ENCODE measurements at places on chromosomes 11 and 22.

DNA sequence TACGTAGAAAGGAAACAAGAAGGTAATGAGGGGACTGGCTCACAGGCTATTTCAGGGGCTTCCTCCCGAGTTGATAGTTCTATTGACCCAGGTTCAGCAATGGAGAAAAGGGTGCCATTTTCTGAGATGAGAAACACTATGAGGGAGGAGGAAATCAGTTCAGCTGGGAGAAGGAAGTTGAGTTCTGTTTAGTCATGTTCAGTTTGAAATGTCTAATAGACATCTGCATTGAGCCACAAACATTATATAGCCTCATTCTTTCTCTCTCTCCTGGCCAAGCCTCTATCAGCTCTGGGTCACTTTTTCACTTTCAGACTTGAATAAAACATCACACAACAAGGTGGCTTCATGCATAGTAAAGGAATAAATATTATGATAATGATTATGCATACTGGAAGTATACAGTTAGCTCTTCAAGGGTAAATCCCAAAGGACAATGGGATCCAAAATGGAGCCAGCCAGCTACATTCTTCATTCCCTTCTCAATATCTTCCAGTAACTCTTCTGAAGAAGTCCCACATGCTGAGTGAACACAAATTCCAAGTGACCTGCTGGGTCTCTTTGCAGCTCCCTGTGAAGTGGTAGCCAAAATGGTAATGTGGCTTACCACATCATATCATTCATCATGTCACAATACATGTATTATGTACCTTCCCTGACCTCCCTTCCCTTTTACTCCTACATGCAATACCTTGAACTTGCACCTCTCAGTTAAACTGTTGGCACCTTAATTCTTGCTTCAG, 80.9 kb upstream of the CD44 start:
- no peak for DNase-seq

- no peak for DNase-seq
These were observed 56.7 kb downstream of the GRAMD4 start for GRCh38 chr22:46676881-46677280.

DNA sequence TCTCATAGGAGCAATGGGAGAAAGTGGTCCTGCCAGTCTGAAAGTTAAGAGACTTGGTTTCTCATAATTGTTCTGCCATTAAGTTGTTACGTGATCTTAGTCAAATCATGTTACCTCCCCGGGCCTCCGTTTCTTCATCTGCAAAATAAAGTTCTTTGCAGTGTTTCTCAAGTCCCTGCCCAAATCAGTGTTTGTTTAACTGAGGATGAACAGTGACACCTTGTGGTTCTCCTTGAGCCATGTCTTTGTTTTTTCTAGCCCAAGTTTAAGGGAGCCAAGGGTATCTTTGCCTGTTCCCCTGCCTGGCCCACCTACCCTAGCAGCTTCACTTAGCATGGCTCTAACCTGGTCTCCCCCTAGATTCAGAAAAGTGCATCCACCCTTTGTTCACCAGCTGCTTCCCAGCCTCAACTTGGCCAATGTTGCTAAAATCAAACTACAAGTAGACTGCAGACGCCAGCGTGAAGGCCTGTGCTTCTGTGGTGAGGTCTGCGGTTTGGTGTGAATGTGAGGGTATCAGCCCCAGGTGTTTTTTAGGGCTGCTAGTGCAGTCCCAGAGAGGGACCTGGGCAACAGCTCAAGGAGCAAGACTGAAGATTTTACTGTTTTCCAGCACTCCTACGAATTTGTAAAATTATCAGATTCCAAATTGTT, 35.5 kb downstream of the FZD4 start:
- no peak for DNase-seq

DNA sequence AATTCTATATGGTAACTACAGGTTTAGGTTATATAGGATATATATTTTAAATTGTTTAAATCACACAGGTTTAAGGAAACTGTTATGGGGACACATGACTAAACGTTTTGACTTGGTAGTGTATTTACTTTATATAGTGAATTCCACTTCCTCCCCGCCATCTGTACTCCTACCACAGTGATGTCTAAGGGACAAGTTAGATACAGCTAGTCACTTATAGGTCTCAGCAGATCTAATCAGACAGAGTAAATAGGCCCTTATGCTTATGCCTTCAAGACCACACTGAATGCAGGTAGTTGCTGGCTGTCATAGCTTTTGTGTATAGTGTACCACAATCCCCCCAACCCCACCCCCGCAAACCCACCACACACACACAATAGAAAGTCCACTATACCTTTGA, 8.2 kb downstream of the SESN3 start:
- no peak for DNase-seq

Measured in T-cell (primary cell).